ENCODE measurements at places on chromosomes 12 and 14. TPM values are rescaled to one million over a fixed set of nuclear protein-coding genes. Genes with fewer than 3 reads are reported as not detected.

DNA sequence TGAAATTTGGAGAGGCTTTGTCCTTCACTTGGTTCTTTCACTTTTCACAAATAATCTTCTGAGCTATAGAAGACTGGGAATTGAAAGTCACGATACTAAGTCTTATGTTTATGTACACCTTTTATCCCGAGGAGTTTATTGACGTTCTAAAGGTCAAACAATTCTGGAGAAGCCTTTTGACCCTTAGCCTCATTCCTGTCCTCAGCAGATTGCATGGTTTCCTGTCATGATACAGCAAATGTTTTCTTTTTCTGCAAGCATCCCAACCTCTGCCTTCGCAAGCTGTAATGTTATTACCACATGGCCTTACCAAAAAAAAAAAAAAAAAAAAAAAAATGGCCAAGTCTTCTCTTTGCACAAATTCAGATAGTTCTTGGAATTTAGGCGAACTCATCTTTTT, 411.7 kb upstream of the FLRT2 start:
- DNase-seq = no peak
- H3K27ac ChIP-seq = no peak overlapping the region
- no peaks in the 10 kb centered on the region for H3K27me3 ChIP-seq
- H3K4me1 ChIP-seq = no peaks in the 10 kb centered on the region
- H3K4me3 ChIP-seq = no peak overlapping the region
- no peaks in the 10 kb centered on the region for H3K36me3 ChIP-seq

DNA sequence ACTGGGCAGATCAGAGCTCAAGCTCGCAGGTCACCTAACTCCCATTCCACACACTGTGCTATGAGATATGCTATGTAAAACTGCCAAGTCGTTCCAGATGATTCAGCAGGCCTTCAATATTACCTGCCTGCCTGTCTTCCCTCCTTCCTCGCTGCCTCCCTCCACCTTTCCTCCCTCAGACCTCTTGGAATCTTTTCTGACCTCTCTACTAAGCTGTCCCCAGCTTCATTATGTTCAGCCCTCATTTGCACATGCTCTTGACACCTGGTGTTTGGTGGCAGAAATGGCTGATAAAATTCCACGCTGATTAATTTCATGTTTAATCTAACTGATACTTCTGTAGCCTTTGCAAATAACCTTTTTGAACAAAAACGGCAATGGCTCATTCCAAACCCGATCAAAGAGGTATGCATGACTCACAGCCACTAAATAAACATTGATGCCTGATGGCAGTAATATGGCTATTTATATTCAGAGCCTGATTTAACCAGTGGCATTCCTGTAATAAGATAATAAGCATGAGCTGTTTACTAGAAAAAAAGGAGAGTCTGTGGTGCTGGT, 130.8 kb upstream of the EGLN3 start:
- no peak overlapping the region for H3K4me3 ChIP-seq
- H3K27me3 ChIP-seq = no peaks in the 10 kb centered on the region
- DNase-seq = no peak
- no peaks in the 10 kb centered on the region for H3K36me3 ChIP-seq
- H3K27ac ChIP-seq = no peak overlapping the region
- H3K4me1 ChIP-seq = no peaks in the 10 kb centered on the region

DNA sequence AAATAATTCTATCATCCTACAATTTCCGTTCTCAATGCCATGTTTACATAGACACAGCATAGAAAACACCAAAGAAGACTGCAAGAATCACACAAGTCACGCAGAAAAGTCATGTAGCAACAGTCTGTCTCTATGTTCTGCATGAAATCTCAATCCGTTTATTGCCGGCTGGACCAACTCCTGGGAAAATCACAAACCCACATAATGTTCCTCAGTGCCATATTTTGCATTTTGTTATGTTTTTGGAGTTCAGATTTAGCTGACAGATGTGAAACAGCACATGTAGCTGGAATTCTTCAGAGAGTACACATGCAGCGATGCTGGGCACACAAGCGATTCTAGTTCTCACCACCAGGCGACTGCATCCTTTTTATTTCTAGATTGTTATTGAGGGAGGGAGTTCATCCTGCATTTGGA, 193.1 kb downstream of the APAF1 start:
- no peak for DNase-seq
- no peak overlapping the region for H3K4me3 ChIP-seq
- H3K27me3 ChIP-seq = peaks cover 6% of the 10 kb centered on the region

CLEC7A gene
- 7.7 TPM for total RNA-seq

AQP2 gene
- not detected for total RNA-seq
